ENCODE measurements at places on chromosomes 12 and 14.

- DNase-seq, result no peak
Measured at GRCh38 chr14:30820674-30821073, 53.7 kb upstream of the COCH start.

GRCh38 chr12:44002607-44003006, 166.7 kb downstream of the TMEM117 start:
- no peak for DNase-seq

DNA sequence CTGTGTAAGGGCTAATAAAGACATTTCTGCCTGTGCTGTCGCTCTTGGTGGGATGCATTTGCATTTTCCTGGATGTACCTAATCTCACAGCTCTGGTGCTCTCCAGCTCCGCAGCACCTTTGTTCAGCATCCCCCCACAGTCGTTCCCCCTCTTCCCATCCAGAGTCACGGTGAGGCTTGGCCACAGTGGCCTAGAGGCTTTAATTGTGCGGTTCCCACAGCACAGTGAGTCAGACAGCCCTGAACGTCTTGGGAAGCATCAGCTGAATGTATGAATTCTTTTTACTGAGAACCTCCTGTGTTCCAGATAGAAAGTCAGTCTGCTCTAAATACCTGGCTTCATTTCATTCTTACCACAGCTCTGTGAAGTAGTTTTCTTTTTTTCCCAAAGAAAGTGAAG, 28.7 kb downstream of the MLXIP start:
- no peak for DNase-seq

GRCh38 chr14:105193916-105194782, 13.0 kb upstream of the NUDT14 start:
- no peak for DNase-seq

DNA sequence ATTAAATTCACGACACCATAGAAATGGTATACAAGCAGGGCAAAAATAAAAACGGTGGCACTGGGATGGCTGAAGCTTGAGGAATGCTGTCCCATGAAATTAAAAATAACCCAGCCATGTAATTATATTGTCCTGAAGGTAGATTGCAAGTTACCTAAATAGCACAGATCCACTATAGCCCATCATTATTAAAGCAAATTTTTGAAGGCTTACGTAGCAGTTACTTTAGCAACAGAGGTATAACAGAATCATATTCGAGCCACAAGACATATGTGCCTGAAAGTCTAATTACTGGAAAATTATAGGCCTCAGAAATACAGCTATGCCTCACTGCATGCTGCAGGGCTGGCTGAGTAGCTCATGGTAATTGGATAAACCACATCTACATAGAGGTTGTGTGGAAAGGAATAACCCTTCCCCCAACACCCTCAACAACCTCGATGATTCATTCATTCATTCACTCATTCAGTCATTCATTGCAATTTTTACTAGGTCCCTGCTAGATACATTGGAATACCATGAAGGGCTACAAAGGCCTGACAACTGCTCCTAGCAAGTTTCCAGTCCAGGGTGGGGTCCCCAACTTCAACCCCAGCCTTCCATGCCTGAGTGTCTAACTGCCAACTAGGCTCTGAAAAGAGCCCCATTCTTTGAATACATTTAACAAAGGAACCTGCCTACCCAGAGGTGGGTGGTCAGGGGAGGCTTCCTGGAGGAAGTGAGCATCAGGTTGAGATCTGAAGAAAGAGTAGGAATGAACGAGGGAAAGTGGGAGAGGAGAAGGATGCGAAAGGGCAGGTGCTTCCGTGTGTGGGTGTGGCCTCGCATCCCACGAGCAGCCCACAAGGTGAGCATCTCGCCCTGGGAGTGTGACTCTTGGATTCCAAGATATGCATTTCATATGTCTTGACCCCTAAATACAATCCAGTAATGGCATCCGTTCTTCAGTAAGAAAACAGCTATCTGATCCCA, 18.0 kb upstream of the CMKLR1 start:
- DNase-seq, result no peak

GRCh38 chr12:88820012-88820411, 239.7 kb upstream of the KITLG start:
- no peak for DNase-seq

GRCh38 chr12:67671892-67672291, 23.3 kb downstream of the DYRK2 start:
- DNase-seq, result no peak

DNA sequence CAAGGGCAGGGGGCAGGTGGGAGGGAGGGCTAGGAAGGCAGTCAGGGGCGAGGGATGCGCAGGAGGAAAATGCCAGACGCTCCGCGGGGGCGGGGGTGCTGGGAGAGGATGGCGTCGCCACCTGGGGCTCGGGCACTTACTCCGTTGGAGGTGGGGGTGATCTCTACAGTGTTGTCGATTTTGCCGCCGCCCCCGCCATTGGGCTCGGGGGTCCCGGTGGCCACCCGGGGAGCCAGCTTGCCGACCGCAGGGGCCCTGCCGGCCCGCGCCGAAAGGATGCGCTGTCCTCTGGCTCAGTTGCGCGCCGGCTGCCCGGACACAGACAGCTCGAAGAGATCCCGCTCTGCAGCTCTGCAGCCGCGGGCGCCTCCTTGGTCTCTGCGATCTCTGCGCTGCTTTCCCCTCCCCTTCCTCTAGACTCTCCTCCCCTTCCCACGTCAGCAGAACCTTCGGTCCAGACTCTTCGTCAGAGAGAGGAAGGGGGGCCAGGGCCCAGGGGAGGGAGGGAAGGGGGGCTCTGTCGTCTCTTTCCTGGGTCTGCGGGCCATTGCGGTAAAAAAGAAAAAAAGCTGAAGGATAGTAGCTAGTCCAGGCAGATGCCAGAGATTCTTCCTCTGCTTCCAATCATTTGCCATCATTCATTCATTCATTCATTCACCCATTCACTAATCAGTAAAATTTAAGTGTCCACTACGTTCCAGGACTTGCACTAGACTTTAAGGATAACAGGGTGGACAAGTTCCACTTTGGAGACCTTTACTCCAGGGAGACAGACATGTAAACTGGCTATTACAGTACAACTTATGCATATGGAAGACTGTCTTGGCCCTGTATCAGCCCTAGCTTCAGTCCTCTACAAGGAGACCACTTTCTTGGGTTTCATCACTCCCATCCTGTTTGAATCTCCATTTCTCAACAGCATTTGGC, at the start of gene SLC22A17:
TSS of gene SLC22A17 (minus strand) at position 382 of the 927 bp plus-strand sequence.
- DNase-seq, result peak; percentile 82

DNA sequence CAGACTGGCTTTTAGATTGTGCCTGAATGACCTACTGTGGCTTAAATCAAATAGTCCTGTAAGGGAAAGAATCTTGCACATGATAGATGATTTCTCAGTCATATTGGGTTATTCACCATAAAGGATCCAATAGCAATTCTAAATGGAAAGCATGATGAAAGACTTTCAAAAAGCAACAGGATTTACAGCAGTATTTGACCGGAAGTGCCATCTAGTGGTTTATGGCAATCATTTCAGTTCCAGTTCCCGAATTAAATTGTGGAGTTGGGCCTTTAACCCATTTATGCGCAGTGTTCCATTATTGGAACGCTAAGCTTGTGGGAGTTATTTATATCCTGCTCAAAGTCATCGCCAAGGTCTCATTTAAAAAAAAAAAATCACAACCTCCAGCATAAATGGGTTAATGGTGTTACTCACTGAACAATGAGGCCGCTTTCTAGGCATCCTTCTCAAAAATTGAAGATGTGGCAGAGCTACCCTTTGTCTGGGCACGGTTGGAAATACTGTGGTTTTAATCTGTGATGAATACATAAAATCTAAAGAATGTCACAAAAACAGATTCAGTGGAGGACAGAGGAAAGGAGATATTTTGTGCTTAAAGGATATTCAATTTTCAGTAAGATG, 60.8 kb upstream of the REP15 start:
- DNase-seq, result no peak

DNA sequence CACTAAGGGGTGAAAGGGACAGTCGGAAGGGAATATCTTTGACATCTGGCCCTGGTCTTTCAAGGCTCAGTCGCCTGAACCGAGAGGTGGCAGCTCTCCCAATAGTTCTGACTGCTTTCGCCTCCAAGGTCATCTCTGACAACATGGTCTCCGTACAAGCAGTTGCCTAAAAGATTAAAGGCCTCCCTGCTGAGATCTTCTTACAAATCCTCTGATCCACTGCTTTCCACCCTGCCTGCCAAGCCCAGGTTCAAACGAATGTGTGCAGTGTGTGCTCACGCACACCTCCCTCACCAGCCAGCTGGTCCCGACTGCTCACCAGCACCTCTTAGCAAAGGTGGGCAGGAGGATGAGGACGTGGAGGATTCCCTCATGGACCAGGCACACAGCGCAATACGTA, 10.4 kb downstream of the B4GALNT3 start:
- no peak for DNase-seq

- no peak for DNase-seq
Measured at GRCh38 chr12:45458238-45458637, 242.3 kb downstream of the ANO6 start.

- DNase-seq, result no peak
Measured at GRCh38 chr14:25090716-25091454, 40.9 kb upstream of the STXBP6 start.

DNA sequence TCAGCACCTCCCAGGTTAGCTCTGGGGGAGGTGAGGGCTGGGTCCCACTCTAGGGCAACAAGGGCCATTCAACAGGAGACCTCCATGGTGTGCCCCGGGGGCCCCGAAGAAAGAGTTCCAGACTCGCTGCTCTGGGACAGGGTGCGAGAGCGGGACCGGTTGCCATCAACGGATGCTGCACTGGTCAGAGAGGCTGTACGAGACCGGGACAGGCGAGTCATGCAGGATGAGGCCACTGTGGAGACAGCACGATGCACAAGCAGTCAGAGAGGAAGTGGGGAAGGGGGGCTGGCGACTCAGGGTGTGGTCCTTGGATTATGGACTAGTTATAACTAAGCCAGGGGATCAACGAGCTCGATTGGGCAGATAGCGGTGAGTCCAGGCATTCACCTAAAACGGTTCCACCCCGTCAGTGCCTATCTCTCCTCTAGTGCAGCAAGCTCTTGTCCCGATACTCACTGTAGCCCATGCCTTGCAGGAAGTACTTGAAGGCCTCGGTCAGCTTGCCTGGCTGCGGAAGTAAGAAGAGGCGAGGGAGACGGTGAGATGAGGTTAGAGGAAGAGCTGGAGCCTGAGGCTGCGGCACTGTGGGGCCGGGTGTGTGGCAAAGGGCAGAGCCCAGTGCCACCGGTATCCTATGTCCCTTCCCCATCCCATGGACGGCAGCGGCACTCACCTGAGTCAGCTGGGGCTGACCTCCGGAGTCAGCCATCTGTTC, 7.2 kb downstream of the NDRG2 start:
- no peak for DNase-seq

DNA sequence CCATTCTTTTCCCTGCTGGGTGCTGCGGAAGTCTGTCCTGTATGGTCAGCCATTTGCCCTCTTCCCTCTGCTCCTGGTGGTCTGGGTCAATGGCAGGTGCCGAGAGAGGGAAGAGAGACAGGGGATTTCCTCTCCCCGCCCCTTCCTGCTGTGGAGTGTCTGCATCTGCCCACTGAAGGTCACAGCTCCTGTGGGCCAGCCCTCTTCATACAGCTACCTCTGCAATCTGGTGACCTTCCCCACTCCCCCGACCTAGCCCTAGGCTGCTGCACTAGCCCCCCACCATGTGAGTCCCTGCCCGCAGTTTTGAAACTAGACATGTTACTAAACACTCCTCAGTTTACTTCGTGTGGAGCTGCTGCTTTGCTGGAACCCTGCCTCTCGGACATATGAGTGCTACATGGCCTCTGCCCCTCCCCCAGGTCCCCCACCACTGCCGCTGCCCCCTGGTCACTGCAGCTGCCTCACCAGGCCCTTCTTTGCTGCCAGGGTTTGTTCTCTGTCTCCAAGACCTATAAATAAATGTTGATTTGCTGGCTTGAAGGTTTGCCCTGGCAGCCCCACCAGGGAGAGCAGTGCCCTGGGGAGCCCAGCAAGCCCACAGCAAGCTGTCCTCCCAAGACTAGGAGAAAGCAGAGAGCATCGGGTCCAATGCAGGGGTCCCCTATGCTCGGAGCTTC, 102.9 kb downstream of the DPF3 start:
- no peak for DNase-seq

GRCh38 chr12:19491863-19492262, 52.6 kb downstream of the AEBP2 start:
- DNase-seq, result no peak

GRCh38 chr14:52413729-52414408, 99.8 kb downstream of the PTGER2 start:
- no peak for DNase-seq

- DNase-seq, result no peak
Measured at GRCh38 chr14:69570836-69571330, 3.8 kb downstream of the CCDC177 start.

GRCh38 chr12:100743060-100743459, 51.5 kb upstream of the ANO4 start:
- no peak for DNase-seq

- DNase-seq, result no peak
Measured at GRCh38 chr14:80587096-80587724, 354.3 kb downstream of the CEP128 start.

- DNase-seq, result no peak
Measured at GRCh38 chr12:65419284-65420072, 141.0 kb downstream of the MSRB3 start.

DNA sequence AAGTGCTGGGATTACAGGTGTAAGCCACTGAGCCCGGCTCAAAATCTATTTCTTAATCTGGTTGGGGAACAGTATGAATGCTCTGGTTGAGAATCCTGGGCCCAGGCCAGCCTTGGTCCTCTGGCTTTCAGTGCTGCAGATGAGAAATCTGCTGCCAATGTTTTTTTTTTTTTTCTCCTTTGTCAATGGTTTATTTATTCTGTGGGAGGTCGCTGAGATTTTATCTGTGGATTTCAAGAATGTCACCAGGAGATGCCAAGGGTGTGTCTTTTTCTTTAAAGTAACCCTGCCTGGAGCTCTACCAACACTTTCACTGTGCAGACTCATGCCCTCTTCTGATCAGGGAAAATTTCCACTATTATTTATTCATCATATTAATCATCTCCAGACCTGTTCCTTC, 3.6 kb downstream of the SLC25A29 start:
- no peak for DNase-seq

- no peak for DNase-seq
Measured at GRCh38 chr14:91727121-91727520, 4.8 kb downstream of the CATSPERB start.
